ENCODE measurements at places on chromosomes 7 and 10.
A peak's percentile ranks its signal among the peaks of the same experiment; 100 is the strongest.

GRCh38 chr7:98354511-98355249, 46.2 kb downstream of the BAIAP2L1 start:
- peak overlapping the region; percentile 66 for H3K4me3 ChIP-seq
- DNase-seq: no peak
- peaks cover 47% of the 10 kb centered on the region for H3K4me1 ChIP-seq
- no peaks in the 10 kb centered on the region for H3K27me3 ChIP-seq
- peak overlapping the region; percentile 97 for H3K27ac ChIP-seq

DNA sequence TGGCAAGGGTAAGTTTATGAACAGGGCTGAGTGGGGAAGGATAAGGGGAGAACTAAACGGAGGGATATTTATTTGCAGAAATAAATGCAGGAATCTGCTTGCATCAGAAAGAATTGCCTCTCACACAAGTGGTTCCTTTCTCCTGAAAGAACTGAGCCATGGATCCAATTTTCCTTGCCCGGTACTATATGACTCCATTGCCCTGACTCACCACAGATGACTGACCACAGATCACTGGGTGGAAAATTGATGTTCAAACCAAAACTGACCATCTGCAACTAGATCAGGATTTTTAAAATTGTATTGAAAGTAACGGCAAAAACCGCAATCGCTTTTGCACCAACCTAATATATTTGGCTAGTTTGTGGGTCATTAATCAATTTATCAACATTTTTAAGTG, 6.2 kb upstream of the MACC1 start:
- no peak overlapping the region for H3K4me3 ChIP-seq
- H3K27me3 ChIP-seq: no peaks in the 10 kb centered on the region
- no peaks in the 10 kb centered on the region for H3K36me3 ChIP-seq
- peaks cover 20% of the 10 kb centered on the region for H3K4me1 ChIP-seq
- no peak for DNase-seq

GRCh38 chr7:30463405-30464145, 15.0 kb downstream of the NOD1 start:
- H3K4me3 ChIP-seq: no peak overlapping the region
- H3K27me3 ChIP-seq: no peaks in the 10 kb centered on the region
- H3K27ac ChIP-seq: peak overlapping the region; percentile 6
- no peaks in the 10 kb centered on the region for H3K36me3 ChIP-seq
- no peak for DNase-seq
- H3K4me1 ChIP-seq: peaks cover 41% of the 10 kb centered on the region

- DNase-seq: no peak
- H3K27ac ChIP-seq: peak overlapping the region; percentile 67
- H3K4me3 ChIP-seq: no peak overlapping the region
- H3K36me3 ChIP-seq: peaks cover 58% of the 10 kb centered on the region
- peaks cover 56% of the 10 kb centered on the region for H3K4me1 ChIP-seq
- no peaks in the 10 kb centered on the region for H3K27me3 ChIP-seq
These were observed 136.0 kb downstream of the MYOF start for GRCh38 chr10:93346108-93346507.

Measured in chondrocyte (in vitro differentiated cells).